ENCODE measurements at places on chromosomes 13 and 19.

DNA sequence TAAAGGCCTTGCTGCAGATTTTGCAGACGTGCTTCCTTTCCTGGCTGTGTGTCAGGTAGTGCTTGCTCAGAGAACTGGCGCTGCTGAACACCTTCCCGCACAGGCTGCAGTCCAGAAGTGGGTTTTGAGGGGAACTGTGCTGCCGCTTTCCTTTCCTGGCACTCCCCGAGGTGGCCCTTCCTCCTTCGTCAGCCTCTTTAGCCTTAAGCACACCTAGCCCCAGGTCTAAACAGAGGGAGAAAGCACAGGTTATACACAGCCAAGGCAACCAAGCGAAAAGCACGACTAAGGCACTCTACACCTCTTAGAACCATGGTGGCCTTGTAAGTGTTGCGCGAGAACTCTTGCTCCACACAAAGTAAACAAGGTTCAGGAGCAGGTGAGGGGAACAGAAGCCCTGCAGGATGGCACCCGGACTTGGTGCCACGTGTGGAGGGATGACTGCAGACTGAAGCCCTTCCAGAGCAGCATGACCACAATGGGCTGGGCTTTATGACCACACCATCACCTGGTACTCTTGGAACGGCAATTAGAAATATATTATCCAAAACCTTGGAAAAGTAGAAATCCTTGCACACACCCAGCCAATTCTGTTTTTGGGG, 23.6 kb downstream of the ZNF541 start:
- DNase-seq, result no peak

- no peak for DNase-seq
Measured at GRCh38 chr13:59519819-59520218, 643.9 kb downstream of the DIAPH3 start.

DNA sequence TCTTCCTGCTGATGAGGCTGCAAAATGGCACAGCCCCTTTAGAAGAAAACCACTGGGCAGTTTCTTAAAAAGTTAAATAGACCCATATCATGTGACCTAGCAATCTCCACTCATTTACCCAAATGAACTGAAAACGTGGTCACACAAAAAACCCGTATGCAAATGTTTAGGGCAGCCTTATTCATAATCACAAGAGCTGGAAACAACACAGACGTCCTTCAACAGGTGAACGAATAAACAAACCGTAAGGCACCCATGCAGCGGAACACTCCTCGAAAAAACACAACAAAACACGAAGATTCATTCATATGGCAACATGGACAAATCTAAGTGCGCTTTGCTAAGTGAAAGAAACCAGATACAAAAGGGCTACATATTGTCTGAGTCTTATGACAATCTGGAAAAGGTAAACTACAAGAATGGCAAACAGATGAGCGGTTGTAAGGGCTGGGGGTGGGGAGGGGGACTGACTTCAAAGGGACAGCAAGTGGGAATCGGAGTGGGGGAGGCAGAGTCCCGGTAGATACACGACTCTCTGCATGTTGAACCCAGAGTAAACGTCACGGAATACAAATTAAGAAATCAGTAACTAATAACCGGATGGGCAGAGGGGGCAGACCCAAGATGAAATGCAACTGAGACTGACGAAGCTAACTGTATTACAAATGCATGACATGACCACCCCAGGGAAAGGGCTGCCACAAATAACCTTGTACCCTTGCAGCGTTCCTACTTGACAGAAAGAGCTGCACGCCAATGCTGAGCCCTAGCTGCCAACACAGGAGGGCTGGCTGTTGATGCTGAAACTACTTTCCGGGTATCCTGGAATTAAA, 33.4 kb downstream of the MLLT1 start:
- no peak for DNase-seq

- no peak for DNase-seq
Measured at GRCh38 chr19:43723588-43723987, 7.7 kb downstream of the IRGC start.

DNA sequence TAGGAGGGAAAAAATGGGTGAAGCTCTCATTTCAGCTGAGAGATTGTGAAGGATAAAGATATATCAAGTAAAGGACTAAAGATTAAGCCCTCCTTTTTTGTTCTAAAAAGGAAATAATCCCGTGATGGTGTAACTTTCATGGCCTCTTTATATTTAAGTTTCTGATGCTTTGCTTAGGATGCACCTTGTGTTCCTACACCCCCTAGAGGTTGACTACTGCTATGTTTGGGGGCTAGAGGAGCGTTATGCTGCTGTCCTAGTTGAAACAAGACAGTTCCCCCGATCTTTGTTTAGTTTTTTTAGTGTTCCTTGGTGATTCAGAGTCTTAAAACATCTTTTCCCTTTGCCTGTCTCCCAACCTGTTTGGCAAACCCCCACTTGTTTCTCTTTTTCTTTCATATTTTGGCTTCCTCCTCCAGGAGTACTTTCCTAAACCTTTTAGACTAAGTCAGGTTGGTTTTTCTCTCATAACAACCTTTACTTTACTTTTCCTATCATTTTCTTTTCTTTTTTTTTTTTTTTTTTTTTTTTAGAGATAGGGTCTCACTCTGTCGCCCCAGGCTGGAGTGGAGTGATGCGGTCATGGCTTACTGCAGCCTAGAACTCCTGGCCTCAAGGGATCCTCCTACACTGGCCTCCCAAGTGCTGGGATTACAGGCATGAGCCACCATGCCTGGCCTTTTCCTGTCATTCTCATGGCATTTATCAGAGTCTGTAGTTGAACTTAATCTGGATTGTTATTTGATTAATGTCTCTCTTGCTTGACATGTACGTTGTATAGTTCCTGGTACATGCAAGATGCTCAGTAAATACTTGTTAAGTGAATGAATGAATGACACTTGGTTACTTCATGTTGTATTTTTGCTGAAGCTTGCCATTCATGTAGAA, 2.8 kb downstream of the UBA2 start:
- DNase-seq, result peak; percentile 3

- DNase-seq, result no peak
Measured at GRCh38 chr19:50365434-50366306, at the start of gene NAPSA. NAPSA (minus strand) TSS chr19:50365639; CDS start chr19:50365621, 18 bp downstream.

GRCh38 chr13:78701383-78701782, 42.4 kb upstream of the OBI1 start:
- no peak for DNase-seq

DNA sequence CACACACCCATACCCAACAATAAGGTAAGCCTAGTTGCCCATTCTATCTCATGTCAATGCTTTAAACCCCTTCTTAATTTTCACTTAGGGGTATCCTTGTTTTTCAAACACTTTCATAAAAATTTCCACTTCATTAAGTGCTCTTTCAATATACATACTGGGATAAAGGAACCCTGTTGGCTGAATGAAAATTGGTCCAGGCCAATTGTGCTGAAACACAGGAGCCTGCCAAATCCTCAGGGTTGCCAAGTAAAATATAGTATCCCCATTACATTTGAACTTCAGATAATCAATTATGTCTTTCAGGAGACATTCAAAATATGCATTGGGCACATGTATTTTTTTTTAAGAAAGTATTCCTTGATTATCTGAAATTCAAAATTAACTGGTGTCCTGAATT, 1131.1 kb downstream of the SLITRK1 start:
- DNase-seq, result no peak

Measured in stimulated activated CD4-positive, alpha-beta T cell treated with anti-CD3 and anti-CD28 coated beads, Interleukin-1b, Interleukin-23, amount 100 ng/mL, for 1 hour (primary cell).